ENCODE measurements at places on chromosomes 16 and 17.

- no peak for DNase-seq
Measured at GRCh38 chr16:49335828-49336227, 37.8 kb upstream of the C16orf78 start.

DNA sequence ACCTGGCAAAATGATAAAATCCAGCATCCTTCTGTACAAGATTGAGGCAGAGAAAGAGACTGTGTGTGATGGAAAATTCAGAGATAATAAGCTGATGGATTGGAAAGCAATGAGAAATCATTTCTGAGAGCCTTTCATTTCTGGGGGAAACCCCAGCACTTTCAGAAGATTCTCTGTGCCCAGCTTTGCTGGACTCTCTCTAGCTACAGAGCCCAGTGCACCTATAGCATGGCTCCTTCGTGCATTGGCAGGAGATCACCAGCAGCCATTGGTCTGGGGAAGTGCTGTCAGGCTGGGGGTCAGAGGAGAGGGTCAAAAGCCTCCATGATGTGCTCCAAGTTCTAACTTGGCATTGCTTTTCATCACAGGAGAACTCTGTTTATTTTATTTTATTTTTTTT is 259.9 kb downstream of the SOX9 start:
- no peak for DNase-seq

- no peak for DNase-seq
Measured at GRCh38 chr17:35229638-35230037, 13.2 kb upstream of the SLFN5 start.

DNA sequence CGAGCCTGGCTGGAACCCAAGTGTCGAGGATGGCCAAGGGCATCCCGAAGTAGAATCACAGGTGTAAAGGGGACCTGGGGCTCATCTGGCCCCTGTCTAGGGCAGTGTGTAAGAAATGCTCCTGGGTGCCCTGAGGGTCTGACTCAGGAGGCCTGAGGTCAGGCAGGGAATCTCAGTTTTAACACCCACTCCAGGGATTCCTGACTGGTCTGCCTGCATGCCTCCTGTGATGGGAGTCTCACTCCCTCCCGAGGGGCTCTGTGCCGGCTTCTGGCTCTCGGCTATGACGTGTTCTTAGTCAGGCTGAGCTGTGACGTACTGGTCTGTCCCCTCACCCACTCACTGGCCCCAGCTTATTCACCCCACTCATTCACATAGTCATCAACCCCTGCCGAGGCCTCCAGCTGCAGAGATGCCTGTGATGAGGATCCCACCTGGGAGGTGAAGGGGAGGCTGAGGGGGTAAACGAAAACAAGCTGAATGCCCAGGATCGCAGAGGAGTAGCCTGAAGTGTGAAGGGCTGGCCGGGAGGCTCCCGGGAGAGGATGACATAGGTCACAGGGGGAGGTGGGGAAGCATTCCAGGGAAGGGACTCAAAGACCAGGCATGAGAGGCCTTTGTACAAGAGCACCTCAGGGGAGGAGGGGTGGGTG is 23.8 kb downstream of the FAM83G start:
- DNase-seq = no peak

- peak; percentile 78 for DNase-seq
Measured at GRCh38 chr17:28407130-28407973, 1.3 kb upstream of the SLC46A1 start.

DNA sequence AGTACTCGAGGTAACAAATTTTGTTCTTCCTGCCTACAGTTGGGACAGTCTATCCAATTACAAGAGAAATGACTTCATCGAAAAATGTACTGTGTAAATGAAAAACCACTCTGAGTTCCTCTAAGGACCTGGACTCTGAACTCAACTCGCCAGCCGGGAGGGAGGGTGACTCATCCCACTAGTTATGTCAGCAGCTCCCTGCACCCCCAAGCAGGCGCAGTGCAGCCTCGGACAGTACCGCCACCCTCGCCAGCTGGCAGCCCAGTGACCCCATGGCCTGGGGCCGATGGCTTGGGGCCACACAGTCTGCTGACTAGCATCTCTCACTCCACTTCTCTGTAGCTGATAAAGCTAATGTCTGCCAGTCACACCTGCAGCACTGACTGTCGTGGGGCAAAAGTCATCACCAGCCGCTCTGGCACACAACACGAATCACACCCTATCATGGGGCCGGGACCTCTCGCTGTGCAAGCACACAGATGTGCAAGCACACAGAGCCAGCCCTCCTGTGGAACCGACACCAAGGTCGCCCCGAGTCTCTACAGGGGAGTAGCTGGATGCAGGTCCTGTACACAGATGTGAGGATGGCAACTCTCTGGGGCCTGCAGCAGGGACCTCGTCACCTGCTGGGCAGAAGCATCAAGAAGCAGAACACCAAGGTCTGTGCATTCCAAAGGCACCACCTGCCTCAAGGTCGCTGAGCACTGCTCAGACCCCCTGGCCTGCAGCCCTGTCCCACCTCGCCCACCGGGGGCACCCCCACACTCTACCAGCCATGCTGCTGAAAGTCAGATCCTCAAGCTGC is 5.7 kb downstream of the CSNK1D start:
- no peak for DNase-seq

GRCh38 chr17:5730373-5730772 is 146.1 kb upstream of the NLRP1 start:
- no peak for DNase-seq

GRCh38 chr17:82240506-82241182 is 11.8 kb downstream of the SLC16A3 start:
- DNase-seq = no peak

DNA sequence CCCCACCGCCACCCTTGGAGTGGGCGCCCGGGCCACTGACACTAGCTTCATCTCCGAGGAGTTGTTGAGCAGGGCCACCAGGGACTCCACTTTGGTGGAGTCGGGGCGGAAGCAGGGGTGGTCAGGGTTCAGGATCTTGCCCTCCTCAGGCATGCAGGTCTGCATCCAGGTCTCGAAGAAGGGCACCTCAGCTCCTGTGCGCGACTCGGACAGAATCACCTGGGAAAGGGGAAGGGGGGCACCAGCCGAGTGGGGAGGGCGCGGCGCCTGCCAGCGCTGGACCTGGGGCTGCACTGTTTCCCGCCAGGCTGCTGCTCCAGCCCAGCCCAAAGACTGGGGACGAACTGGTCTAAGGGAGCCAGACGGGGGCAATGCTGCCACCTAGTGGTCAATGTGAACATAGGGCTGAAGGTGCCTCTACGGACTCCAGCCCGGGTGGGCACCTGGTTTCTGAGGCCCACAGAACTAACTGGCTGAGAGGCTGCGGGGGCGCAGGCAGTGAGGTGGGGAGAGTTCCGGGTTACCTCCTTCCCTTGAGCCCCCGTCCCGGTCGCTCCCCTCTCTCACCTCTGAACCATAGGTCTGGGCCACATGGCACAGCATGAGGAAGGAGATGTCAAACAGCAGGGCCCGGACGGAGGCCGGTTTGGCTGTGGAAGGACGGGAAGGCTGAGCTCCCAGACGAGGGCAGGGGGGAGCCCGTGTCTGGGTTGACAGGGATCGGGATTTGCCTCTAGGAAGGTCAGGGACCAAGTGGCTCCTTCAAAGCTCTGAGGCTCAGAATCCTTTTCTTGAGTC is 11.8 kb downstream of the CSF3 start:
- DNase-seq = peak; percentile 67

DNA sequence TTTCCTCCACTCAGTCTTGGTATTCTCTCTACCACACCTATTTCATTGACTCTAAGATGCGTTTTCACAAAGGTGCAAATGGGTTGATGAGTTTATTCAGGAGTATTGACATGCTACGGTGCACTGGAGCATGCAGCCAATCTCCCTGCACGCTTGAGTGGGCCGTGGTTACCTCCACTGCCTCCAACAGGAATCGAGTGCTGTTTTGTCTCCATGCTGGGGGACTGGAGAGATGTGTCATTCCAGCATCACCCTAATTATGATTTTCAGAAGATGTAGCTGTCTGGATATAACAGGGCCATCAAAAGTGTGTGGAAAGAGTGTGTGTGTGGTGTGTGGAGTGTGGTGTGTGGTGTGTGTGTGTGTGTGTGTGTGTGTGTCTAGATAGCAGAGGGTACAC is 351.6 kb upstream of the ZFHX3 start:
- DNase-seq = no peak

DNA sequence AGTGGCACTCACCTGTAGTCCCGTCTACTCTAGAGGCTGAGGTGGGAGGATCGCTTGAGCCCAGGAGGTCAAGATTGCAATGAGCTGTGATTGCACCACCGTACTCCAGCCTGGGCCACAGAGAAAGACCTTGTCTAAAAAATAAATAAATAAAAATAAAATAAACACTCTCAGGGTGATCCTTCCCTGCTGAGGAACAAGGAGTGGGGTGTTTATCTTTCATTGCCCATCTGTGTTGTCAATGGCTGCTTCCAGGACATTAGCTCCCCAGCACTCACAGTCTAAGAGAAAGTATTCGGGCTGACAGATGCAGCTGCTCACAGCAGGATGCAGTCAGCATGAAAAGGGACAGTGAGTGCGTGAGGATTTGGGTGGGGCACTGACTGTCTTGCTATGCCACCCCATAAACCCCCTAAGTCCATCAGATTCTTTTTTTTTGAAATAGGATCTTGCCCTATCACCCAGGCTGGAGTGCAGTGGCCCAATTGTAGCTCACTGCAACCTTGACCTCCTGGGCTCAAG is 31.3 kb upstream of the RBBP6 start:
- DNase-seq = no peak

GRCh38 chr16:89442990-89443726 is 47.2 kb downstream of the ANKRD11 start:
- no peak for DNase-seq

- no peak for DNase-seq
Measured at GRCh38 chr16:54460263-54460860, 173.8 kb upstream of the IRX3 start.

GRCh38 chr17:50954641-50955121 is 88.5 kb upstream of the TOB1 start:
- DNase-seq = no peak

DNA sequence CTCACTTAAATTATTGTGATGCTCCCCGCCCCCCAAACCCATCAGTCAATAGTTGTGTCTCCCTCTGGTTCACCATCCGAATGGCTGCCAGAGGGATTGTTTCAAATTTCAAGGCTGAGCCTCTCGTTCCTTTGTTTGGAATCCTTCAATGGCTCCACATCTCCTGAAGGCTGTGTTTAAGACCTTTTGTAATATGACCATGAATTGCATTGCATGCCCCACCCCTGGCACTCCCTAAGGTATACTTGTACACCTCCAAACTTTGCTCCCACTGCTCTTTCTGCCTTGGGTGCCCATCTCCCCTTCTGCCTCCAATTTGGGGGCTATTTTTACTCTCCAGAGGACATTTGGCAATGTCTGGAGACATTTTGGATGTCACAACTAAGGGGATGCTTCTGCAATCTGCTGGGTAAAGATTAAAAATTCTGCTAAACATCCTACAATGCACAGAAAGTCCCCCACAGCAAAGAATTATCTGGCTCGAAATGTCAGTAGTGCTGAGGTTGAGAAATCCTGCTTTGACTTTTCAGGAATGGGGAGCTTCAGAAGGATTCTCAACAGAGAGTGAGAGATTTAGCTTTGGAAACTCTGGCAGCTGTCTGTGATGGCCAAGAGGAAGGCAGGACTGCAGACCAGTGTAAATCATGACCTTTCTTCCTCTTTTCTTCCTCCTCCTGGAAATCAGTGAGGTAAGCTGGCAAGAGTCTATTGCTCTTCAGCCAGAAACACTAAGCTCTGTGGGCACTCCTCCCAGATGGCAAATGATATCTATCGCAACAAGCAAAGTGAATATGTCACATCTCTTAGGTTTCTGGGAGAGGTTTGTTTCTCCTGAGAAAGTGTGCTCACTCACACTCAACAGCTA is 8.7 kb upstream of the IL4R start:
- DNase-seq = no peak

DNA sequence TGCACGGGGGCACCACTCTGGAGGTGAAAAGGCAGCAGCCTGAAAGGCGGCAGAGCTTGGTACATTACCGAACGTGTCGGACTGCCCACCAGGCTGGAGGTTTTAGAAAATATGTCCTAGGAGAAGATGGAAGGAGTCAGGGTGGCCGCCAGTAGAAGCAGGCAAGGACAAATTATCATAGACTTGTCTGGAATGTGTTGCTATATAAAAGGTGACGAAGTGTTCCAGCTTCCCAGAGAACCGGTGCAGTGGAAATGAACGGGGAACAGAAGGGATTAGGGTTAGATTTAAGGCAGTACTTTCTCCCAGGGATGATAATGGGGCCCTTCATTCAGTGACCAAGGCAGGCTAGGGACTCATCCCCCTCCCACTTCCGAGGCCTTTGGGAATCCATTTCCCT is 27.4 kb downstream of the PIPOX start:
- no peak for DNase-seq

- DNase-seq = no peak
Measured at GRCh38 chr17:69048634-69049033, 12.1 kb downstream of the ABCA9 start.

DNA sequence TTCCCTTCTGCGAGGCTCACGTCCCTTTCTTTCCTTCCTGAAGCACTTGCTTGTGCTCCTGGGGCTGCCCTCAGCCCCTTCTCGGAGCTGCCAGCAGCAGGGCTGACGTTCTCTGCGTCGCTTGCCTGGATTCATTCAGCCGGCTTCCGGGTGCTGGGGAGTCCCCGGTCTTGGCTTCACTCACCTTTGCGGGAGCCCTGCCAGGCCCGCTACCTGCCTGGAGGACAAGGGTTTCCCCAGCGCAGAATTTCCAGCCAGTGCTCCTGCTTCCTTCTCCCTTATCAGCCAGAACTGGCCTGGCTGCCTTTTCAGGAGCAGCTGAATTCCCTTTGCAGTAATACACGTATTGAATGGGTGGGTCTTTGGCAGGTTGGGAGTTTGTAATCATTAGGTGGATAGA is 22.1 kb upstream of the IL17C start:
- no peak for DNase-seq

DNA sequence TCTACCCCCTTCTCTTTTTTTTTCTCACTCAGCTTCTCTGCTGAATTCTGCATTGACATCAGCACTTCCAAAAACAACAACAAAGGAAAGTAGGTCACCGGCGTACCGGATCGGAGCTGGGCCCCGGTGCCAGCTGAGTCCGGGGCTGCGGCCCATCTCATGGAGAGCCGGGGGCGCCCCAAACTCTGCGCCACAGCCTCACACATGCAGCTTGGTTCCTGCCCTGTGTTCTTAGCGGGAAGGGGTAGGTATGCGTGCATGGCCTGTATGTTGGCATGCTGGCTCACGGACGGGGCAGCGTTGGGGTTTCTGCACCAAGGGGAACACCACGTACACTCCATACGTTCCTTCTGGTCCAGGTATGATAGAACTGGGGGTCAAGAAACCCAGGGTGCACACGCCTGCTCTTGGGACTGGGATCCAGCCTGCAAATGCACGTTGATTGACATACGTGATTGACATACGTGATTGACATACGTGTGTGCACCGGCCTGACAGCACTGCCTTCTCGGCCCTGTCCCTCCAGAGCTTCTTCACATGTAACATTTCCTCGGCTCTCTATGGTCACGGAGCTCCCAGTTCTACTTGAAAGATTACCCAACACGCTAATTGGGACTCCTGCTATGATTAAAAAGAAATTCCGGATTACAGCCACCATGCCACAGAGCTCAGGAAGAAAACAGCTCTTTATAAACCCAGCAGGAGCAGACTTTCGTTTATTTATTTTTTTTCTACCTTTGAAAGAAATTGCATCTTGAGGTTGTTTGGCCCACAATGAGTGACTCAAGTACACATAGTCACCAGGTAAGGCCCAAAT is 88.7 kb downstream of the RPA1 start:
- DNase-seq = no peak
